Activated T-cell treated with anti-CD3 and anti-CD28 coated beads, Interleukin-2, amount 50 U/mL, for 24 hours (primary cell): ENCODE measurements at places on chromosomes 13 and 19.

GRCh38 chr19:3194106-3195087 lies 8.7 kb downstream of the NCLN start:
- DNase-seq, result no peak

DNA sequence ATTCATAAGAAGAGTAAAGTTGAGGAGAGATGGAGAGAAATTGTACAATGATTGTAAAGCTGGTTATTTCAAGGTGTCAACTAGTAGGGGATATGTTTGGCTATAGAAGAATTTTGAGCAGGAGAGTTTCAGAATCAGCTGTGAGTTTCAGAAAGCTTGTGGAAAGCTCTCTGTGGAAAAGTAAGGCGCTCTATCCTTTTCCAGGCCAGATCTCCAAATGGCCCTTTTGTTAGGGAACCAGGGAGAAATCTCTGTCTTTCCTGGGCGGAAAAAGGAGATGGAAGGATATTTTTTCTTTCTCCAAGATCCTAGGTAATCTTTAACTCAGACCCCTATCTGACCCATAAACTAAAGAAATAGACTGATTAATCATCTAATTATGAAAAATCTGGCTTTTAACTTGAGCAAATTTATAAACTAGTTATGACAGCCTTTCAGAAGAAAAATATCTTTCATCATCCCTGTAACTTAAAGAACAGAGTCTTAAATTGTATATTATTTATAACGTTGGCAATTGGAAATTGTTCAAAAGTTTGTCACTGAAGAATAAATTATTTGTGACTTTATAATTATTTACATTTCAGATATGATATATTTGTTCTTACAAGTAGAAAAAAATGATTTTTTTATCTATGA lies 34.5 kb downstream of the SPRY2 start:
- DNase-seq, result no peak

DNA sequence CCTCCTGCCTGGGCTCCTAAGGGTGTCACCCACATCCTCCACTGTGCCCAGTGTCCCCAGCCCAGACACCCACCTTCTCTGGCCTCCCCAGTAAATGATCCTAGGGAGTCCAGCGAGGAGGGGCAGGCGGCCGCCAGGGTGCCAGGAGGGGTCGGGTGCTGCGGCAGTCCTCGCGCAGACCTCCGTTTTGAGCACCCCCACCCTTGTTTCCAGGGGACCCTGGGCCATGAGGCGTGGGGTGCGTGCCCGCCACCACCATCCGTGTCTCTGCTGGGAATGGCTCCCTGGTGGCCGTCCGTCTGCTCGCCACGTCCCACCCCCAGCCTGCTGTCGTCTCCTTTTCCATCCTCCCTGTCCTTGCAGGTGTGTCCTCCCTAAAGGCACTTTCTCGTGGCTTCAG lies 133.0 kb downstream of the KDM4B start:
- no peak for DNase-seq

- no peak for DNase-seq
These were observed 21.7 kb downstream of the EDNRB start for GRCh38 chr13:77896977-77897376.

- no peak for DNase-seq
These were observed 417.8 kb upstream of the DACH1 start for GRCh38 chr13:72284791-72285190.

- DNase-seq, result no peak
These were observed 558.8 kb upstream of the KLHL1 start for GRCh38 chr13:70666883-70667556.

DNA sequence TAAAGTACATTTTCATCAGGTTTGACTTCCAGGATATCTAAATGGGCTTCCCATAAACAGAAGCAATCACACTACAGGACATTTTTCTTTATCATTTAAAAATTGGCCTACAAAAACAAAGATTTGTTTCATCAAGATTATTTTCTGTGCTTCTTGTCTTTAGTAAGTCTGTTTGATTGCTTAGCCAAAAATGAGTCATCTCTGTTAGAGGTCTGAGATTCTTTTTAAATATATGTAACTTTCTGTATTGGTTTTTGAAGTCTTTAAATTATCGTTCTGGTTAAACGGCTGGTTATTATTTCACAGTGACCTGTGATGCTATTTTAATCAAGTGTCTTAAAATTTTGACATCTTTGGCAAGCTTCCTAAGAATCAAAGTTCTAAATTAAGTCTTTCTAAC lies 62.7 kb downstream of the SLITRK1 start:
- no peak for DNase-seq

- no peak for DNase-seq
These were observed 799 bp downstream of the PVR start for GRCh38 chr19:44644402-44645016.
